ENCODE measurements at places on chromosomes 2 and 18.

GRCh38 chr2:201730651-201731285 lies 32.3 kb upstream of the MPP4 start:
- DNase-seq = no peak

DNA sequence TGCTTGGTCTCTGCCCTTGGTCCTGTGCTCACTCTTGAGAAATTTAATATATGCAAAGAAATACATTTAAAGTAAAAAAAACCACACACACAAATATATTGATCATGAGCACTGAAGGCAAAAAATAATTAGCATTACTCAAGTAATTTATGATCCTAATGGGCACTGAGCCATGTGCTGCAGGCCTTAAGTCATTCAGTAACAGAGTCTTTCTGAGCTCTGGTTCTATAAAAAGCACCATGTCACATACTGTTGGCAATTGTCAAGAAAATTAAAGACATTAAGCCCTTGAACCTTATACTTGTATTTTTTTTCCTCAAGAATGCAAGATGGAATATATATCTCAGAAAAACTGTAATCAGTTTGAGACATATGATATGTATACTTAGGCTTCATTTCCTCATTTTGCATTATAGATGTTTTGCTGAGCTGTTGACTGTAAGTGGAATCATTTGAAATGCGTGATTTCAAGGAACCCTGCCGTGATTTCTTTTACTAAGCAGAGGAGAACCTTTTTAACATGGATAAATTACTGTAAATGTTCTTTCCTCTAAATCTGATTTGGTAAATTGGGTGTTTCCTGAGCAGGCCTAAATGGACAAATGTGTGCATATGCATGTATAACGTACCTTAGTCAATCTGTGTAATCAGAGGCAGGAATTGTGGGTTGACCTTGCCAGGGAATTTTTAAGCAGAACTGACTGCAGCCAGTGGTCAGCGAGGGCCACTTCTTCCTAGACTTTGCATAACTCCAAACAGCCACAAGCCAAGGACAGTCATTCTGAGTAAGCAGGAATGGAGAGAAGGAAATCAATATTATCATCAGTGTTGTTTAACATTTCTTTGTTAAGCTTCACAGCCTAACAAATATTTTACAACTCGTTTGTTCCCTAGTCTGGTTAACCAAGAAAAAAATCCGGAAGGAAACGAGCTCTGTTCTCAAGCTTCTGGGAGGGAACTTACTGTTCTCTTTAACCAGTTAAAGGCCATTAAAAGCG lies 191.5 kb upstream of the ATP5MC3 start:
- no peak for DNase-seq

GRCh38 chr18:56702946-56703345 lies 51.8 kb downstream of the WDR7 start:
- no peak for DNase-seq

GRCh38 chr18:44795241-44795640 lies 114.6 kb downstream of the SETBP1 start:
- DNase-seq = no peak

GRCh38 chr18:55779691-55780585 lies 191.9 kb upstream of the TCF4 start:
- no peak for DNase-seq

DNA sequence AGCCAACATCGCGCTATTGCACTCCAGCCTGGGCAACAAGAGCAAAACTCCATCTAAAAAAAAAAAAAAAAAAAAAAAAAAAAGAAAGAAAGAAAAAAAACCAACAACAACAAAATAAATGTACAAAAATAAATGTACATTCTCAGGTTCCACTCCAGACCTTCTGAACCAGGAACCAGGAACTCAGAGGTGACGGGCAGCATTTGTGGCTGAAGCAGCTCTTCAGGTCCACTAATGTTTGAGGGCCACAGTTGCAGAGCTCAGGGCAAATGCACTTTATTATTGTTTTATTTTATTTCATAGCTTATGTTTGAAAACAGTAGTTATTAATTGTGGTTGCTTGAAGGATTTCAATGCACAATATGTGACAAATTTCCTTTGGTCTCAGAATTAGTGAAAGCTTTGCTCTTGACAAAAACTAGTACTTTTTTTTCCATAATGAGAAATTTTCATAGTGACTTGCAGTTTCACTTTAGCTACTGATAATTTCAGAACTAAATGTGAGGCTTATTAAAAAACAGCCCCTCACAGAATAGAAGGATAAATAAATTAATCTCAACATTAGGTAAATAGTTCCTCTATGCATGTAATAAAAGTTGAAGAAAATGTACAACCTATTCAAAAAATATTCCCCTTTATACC lies 378.4 kb upstream of the SPHKAP start:
- no peak for DNase-seq

DNA sequence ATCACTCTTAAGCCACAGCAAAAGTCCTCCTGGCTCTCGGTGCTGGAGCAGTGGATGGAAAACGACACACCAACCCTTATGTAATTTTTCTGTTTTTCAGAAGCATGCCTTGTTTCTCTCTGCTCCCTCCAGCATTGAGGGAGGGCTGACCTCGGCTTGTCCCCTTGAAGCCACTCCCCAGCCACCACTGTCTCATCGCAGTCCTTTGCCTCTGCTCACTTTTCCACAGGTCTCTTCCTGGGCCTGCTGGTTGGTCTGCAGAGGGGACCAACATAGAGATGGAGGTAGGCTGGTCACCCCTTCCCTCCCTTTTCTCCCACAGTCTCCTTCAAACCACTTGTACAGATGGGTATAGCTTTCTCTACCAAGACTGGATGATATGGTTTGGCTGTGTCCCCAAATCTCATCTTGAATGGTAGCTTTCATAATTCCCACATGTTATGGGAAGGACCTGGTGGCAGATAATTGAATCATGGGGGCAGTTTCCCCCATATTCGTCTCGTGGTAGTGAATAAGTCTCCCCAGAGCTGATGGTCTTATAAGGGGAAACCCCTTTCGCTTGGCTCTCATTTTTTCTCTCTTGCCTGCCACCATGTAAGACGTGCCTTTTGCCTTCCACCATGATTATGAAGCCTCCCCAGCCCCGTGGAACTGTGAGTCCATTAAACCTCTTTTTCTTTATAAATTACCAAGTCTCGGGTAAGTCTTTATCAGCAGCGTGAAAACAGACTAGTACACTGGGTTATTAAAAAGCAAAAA lies 14.3 kb upstream of the RIOK3 start:
- no peak for DNase-seq

- DNase-seq = no peak
These were observed 51.8 kb downstream of the CRIM1 start for GRCh38 chr2:36407413-36407812.

- DNase-seq = no peak
These were observed 112.2 kb upstream of the NABP1 start for GRCh38 chr2:191565647-191566198.

- no peak for DNase-seq
These were observed 143.3 kb downstream of the ESCO1 start for GRCh38 chr18:21457179-21457535.

DNA sequence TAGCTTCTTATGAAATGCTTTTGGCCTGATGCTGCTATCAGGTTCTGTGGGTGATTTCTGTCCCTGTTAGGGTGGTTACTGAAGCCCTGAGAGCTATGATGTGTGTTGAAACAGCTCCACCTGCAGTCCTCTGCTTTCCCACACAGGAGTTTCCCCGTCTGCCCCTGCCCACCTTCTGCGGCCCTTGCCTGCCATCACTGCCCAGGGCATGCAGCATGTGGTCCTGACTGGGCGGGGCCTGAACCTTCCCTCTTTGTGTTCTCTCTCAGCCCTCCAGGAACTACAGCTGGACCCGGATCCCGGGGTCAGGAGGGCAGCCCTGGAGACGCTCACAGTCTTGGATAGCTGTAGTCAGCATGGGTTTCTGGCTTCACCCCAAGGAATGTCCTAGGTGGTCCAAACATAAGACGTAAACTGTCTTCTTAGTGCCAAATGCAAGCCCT lies 21.4 kb downstream of the HJURP start:
- DNase-seq = no peak

- no peak for DNase-seq
These were observed 248.6 kb downstream of the NEDD4L start for GRCh38 chr18:58292638-58293037.

DNA sequence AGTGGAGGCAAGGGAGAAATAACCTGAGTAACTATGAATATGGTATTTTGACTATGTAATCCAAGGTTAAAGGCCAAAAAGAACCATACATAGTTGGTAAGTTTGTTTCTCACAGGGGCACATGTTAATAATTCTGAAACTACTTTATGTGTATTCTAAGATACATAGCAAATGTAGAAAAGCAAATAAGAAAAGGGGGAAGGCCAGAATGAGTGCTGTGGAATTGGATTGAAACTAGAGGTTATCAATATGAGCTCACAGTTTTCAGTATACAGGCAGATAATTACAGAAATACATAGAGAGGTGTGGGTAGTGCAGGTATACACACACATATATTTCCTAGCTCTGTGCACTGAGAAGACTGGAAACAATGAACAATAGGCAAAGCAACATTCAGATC lies 13.7 kb downstream of the INO80C start:
- no peak for DNase-seq

DNA sequence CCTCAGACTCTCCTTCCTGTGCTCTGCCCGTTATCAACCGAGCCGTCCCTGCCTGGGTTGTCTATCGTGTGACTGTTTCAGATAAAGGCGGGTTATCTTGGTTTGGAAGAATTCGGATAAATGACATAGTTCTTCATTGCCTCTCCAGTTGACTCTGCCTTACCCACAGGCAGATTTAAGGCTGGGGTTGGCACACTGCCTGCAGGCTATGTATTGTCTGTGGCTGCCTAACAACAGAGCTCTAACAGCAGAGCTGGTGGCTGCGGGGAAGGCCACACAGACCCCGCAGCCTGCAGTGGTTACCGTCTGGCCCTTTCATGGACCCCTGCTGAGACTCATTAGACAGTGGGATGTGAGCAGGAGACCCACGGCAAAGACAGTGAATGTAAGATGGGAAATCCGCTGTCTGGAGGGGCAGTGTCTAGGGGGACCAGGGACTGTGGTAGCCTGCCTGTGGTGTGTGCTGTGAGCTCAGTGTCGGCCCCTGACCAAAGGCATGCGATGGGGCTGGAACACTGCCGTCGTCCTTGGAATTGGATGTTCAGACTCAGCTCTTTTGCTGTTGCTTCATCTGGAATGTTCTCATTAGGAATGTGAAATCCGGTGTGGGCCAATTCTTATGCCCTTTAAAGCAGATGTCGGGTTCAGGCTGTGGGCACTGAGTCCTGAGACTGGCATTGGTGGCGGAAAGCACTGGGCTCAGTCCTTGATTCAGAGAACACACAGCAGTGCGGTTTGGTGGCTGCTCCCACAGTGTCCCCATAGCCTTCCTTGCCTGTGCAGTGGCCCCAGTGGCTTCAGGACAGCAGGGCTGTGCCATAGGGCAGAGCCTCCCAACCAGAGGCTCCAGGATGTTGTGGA lies 44.5 kb downstream of the SH3RF3 start:
- no peak for DNase-seq

GRCh38 chr2:57490741-57491140 lies 555.9 kb upstream of the VRK2 start:
- DNase-seq = no peak

DNA sequence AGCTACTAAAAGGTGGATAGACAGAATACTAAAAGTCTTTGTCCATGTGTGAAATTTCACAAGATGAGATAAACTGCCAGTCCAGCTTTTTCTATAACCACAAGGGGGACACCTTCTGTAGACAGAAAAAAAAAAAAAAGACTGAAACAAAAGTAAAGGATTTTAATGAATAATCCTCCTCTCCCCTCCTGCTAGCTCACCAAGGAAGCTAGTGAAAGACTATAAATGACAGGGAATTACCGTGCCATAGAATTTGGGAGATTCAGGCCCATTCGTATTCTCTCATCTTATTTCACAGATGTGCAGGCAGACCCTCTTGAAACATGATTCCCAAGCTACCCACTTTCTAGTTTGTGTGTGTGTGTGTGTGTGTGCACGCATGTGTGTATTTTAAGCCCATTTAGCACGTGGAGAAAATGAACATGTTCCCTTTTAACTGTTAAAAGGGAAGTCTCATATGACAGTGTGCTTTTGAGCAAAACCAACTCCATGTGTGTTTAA lies 36.3 kb upstream of the SLC8A1 start:
- DNase-seq = no peak

GRCh38 chr18:50466634-50467033 lies 91.8 kb downstream of the SKA1 start:
- no peak for DNase-seq
